ENCODE measurements at places on chromosomes 3 and 15.
A peak's percentile ranks its signal among the peaks of the same experiment; 100 is the strongest.

- no peak for DNase-seq
Observed at GRCh38 chr3:117928836-117929235, 1105.8 kb downstream of the IGSF11 start.

DNA sequence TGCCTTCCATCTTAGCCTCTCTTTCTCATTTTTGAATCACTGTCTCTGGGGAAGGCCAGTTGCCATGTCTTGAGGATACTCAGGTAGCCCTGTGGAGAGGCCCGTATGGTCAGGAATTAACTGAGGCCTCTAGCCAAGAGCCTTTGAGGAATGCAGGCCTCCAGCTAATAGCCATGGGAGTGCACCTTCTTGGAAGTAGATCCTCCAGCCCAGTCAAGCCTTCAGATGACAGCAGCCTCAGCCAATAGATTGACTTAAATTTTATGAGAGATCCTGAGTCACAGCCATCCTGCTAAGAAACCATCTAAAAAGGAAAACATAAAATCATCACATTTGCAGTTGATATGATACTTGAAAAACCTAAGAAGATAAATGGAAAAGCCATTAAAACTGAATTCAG lies 112.5 kb upstream of the BNIP2 start:
- DNase-seq = no peak

DNA sequence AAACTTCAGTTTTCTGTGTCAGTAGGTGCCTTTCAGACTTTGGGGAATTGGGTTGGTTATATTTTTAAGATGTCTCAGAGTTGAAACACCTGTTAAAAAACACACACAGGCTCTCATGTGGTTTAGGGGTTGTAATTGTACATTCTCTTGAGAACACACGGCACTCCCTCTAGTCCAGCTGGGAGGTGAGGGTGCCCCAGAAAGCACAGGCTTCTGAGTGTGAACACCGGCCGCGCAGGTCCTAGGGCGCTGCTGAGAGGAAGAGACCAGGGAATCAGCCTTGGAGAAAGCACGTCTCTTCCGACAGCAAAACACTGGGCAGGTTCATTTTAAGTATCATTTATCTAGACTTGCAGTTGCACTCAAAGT lies 68.0 kb upstream of the RPL35A start:
- no peak for DNase-seq

- no peak for DNase-seq
Observed at GRCh38 chr3:183198939-183199338, 36.4 kb upstream of the LAMP3 start.

DNA sequence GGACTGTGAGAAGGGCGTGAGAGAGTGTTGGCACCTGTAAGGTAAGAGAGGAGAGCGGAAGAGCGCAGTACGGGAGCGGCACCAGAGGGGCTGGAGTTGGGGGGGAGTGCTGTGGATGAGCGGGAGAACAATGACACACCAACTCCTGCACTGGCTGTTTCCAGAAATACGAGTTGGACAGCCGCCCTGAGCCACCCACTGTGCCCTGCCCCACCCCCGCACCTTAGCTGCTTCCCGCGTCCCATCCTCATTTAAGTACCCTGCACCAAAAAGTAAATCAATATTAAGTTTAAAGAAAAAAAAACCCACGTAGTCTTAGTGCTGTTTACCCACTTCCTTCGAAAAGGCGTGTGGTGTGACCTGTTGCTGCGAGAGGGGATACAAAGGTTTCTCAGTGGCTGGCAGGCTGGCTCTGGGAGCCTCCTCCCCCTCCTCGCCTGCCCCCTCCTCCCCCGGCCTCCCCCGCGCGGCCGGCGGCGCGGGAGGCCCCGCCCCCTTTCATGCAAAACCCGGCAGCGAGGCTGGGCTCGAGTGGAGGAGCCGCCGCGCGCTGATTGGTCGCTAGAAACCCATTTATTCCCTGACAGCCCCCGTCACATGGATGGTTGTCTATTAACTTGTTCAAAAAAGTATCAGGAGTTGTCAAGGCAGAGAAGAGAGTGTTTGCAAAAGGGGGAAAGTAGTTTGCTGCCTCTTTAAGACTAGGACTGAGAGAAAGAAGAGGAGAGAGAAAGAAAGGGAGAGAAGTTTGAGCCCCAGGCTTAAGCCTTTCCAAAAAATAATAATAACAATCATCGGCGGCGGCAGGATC lies at the start of gene SOX2:
Gene SOX2 (plus strand): TSS at position 601 of the 811 bp plus-strand sequence. CDS start 436 bp downstream, outside the sequence.
- peak; percentile 94 for DNase-seq
